ENCODE measurements at places on chromosomes 16 and 17.

GRCh38 chr16:12758670-12759558 lies 44.8 kb downstream of the CPPED1 start:
- no peak for DNase-seq

- DNase-seq: no peak
Measured at GRCh38 chr16:11098601-11099390, 154.4 kb downstream of the CLEC16A start.

GRCh38 chr16:649631-650030 lies 466 bp downstream of the WDR90 start:
- DNase-seq: no peak

DNA sequence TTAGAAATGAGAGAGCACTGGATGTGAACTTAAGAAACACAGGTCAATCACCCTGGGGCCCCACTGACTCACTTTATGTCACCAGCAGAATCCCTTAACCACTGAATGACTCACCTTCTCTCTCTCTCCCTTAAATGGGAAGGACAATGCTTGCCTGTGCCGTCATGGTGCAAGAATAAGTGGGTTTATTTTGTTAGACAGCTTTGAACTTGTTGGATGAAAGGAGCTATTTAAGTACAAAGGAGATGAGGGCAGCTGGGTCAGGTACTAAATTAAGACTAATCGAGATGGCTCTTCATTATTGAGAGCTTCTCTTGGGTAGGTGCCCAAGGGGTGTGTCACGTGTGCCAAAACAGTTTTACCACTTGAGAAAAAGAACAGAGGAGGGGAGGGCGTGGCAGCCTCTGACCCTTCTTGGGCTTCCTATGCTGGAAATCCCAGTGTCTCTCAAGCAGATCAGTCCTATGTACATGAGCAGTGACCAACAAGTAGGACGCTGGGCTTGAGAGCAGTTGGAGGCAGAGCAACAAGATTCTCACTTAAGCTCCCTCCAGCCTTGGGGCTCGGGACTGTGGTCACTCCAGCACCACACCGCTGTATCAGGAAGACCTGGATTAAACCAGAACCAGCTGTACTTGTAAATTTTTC lies 6.7 kb upstream of the KRT31 start:
- peak; percentile 88 for DNase-seq

DNA sequence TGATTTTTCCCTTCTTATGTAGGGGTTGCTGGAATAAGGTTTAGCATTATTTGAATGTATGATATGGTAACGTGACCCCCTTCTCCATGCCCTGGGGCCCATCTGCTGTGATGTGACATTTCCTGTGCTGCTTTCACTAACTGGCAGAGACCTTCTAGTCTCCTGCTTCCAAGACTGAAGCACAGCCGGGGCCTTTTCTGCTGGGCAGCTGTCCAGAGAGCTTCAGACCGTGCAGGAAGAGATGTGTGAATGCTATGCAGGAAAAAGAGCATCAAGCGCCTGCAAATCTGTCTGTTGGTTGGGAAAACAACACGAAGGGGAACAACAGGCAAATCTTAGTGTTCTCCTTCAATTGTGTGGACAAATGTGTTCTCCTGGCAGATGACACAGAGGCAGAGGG lies 128.5 kb downstream of the SPACA3 start:
- DNase-seq: no peak

DNA sequence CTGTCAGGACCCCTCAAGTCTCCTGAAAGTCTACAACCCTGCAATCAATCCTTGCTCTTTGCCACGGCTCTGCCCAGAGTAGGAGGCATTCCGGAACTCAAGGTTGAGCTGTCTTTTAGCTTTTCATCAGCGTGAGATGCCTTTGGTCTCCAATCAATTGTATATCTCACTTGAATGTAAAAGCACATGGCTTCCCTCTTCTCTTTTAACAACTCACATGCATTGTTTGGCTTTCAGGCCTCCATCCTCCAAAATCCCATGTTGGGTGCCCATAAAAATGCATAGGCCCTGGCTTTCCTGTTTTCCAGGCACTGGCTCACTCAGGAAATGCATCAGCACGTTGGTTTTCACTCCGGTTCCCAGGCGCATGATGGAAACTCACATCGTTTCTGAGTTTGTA lies 64.0 kb upstream of the FOXF1 start:
- DNase-seq: no peak

DNA sequence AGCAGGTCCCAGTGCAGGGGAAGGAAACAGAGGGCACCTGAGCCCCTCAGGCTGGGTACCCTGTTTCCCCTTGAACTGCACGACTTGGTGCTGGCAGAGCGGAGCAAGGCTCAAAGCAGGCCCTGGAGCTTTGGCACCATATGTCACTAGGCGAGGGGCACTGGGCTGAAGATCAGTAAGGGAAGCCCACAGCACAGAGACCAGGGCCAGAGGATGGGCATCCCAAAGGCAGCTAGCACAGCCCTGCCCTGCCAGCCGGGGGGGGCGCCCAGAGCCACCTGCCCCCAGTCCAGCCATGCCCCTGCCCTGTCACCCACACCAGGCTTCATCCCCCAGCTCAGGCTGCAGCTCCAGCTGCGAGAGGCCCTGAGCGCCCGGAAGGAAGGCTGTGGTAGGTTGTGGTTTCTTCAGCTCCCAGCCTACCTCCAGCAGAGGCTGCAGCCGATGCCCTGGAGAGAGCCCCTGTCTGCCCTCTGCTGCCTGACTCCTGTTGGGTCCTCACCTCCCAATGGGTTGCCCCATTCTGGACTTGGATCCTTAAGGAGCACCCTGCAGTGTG lies 10.9 kb downstream of the NHERF1 start:
- no peak for DNase-seq

- DNase-seq: no peak
Measured at GRCh38 chr17:82080789-82081464, 15.3 kb upstream of the DUS1L start.

DNA sequence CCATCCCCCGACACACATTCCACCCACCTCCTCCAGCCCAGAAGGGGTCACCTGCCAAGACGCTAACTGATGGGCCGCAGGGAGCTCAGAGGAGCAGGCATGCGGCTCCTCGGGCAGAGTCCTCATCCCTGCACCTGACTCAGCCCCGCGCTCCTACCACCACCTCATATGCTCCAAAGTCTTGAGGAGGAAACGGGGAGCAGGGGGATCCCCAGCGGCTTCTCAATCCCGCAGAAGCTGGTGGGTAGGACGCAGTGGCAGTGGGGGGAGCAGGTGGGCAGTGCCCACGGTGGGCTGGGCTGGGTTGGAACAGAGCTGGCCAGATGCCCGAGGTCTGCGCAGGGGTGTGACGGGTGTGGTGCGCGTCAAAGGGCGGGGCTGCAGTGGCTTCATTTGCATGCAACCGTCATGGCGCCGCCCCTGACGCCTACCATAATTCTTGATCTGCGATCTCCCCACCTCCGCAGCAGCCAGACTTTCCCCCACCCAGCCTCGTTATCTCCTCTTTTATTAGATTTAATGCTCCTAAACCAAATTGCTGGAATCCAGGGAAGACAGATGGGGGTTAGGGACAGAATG lies 39.0 kb upstream of the EMP2 start:
- no peak for DNase-seq

DNA sequence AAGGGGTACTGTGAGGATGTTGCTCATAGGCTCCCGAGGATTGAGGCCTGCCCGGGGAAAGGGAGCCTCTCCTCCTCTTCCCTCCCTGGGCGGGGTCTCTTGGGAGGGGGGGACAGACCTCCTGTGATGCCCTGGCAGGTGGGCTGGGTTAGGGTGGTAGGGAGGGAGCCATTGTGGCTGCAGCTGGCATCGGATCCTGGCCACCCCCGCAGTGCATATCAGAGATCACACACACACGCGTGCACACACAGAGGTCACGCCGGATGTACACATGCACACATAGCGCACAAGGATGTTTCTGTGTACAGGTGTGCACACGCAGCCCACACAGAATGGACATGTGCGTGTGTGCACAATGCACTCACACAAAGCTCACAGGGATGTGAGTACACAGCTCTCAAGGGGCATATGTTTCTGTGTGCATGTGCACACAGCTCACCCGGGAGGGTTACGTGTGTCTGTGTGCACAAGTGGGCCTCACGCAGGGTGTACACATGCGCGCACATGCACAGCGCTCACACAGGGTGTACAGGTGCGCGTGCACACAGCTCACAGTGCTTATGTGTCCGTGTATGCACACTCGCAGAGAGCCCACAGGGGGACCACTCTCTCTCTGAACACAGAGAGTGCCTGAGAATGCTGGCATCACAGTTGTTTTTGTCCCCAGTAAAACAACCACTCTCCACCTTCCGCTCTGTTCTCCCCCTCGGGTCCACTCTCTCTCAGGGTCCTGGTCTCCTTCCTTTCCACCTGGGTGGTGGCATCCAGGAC lies 2.4 kb downstream of the GJD3 start:
- no peak for DNase-seq

GRCh38 chr17:61583660-61584264 lies 7.3 kb downstream of the NACA2 start:
- DNase-seq: no peak

DNA sequence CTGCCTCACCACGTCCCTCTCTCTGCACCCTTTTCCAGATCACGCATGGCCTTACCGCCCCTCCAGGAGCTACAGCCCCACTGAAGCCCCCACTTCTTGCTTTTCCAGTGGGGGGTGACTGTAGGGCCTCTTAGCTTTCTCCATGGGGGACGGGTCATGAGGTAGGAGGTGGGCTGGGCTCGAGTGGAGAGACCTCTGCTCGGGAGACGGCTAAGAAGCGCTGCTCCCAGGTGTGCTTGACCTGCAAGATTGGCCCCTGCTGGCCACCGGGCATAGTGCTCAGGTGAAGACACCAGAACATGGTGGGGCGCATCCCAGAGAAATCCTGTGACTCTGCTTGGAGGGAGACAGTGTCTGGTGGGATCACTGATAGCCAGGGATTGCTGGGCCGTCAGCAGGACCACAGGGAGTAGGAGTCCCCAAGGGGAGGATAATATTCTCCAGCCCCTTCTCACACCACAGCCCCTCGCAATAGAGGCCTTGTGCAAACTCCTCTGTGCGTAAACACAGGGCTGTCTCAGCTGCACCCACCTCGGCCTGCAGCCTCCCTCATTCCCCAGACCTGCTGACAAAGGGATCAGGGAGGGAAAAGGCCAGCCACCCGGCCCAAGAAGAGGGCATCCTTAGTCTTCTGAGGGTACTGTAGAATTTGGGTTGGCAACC lies 8.9 kb upstream of the GALK1 start:
- DNase-seq: peak; percentile 77

DNA sequence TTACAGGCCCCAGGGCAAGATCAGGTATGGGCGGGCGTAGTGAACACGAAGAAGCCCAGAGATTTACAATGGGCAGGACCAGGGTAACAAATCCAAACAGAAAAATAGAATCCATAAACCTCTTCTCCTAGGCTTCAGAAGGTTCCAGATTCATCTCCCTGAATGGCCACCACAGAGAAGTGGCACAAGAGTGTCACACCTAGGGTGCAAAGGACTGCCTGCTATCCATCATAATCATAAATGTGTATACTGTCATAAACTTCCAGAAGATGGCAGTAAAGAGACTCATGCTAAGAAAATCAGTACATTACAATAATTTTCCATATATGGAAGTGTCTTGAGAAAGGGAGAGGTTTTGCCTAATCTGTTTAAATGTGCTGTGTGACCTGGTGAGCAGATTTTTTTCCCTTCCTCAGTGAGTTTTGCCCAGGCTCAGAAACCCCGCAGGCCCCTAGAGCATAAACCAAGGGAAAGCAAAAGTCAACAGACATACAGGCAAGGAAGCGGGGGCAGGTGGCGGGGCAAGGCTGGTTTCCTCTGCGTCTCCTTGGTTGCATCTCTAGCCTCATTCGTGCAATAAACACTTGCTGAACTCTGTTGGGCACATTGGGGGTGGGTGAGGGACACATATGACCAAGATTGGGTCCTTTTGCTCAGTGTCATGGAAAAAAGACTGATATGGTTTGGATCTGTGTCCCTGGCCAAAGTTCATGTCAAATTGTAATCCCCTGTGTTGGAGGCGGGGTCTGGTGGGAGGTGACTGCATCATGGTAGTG lies 92.0 kb upstream of the CDH5 start:
- DNase-seq: no peak

- DNase-seq: no peak
Measured at GRCh38 chr17:63834431-63835166, 7.1 kb upstream of the FTSJ3 start.

GRCh38 chr16:88815901-88816589 lies 4.3 kb upstream of the APRT start:
- DNase-seq: no peak

- no peak for DNase-seq
Measured at GRCh38 chr17:36674278-36674650, 72.9 kb downstream of the MRM1 start.

- DNase-seq: no peak
Measured at GRCh38 chr16:47461598-47462266, 601 bp downstream of the PHKB start.

GRCh38 chr17:19991252-19991885 lies 13.7 kb upstream of the AKAP10 start:
- no peak for DNase-seq

DNA sequence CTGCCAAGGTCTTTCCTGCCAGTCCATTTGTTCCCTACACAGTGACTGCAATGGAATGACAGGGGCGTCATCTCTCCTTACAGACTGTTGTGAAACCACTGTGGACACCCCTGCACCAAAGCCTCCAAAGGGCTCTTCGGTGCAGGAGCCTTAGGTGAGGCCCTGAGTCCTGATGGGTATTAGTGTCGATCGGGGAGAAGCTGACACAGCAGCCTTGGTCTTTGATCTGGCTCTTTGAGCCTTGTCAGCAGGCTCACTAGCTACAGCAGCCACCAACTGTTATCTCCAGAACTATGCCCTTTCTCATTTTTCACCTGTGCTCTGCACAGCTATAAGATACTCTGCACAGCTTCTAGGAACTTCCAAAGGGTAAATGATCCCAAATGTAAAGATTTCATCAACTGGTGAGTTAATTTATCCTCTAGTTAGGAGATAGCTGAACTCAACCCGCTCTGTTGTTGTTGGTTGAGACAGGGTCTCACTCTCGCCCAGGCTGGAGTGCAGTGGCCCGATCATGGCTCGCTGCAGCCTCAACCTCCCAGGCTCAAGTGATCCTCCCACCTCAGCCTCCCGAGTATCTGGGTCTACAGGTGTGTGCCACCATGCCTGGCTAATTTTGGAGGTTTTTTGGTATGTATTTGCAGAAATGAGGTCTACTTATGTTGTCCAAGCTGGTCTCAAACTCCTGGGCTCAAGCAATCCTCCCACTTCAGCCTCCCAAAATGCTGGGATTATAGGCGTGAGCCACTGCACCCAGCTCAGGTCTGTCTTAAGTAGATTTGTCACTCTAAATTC lies 19.7 kb downstream of the G6PC1 start:
- no peak for DNase-seq

DNA sequence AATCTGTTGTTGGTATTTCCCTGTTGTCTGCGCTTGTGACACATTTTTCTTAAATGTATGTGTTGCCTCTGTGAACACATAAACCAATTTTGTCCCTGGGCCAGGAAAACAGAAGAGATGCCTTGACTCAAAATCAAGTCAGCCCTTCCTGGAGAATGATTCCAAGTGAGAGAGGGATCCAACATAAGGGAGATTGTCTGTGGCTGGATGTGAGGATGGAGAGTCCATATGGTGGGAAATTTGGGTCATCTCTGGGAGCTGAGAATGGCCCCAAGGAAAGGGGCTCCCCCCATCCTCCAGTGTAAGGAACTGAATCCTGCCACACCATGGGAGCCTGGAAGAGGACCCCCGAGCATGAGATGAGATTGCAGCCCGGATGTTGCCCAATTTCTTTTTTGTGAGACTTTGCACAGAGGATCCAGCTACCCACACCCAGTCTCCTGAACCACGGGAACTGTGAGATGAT lies 13.5 kb downstream of the CRYM start:
- no peak for DNase-seq
